ENCODE measurements at places on chromosomes 3 and 15.

DNA sequence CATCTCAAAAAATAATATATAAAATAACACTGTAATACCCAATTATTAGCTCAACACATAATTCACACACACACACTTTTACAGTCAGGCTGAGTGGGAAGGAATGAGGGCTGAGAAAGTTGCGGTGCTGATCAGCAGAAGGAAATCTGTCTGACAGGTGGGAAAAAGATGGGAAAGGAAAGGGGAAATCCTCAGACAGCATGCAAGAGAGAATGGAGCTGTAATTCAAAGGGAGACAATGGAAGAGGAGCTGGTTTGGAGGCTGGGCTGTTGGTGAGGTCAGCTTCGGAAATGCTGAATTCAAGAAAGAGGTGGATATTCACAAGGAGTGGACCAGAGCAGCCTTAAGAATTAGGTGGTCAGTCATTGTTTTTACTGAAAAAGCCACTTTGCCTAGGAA lies 121.6 kb upstream of the LMOD3 start:
- DNase-seq = no peak

DNA sequence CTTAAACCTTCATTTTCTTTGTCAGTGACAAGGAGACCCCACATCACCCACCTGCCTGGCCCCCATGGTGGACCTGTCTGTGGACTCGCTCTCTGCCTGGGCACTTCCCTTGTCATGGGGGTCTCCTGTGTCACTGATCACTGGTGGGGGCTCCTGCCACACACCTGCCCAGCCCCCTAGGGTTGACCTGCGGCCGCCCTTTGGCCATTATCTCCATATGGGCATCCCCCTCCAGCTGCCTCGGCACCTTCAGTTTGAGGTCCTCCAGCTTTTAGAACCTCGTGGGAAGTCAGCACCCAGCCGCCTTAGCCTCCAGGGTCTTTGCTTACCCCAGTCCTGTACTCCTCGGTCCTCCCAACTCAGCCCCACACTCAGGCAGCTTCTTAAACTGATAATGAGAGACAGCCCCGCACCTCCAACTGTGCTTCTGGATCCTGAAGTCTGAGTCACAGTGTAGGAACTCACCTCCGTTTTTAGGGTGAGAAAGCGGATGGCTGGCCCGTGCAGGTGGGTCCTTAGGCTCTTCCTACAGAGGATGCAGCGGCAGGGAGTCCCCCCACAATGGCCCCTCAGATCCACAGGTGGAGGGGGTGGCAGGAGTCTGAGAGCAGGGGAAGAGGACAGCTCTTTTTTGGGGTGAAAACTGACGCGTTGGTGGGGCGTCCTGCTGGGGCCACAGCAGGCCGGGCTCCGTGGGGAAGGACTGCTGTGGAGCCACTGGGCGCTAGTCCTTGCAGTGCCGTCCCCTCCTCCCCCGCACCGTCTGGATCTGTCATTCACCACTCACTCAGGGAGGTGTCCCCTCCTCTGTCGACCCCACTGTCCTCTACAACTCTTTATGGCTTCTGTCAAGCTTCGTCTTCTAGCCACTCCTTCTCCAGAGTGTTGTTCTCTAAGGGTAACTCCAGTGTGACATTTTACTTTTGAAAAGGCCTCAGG lies 8.7 kb upstream of the PRR23E start:
- no peak for DNase-seq

DNA sequence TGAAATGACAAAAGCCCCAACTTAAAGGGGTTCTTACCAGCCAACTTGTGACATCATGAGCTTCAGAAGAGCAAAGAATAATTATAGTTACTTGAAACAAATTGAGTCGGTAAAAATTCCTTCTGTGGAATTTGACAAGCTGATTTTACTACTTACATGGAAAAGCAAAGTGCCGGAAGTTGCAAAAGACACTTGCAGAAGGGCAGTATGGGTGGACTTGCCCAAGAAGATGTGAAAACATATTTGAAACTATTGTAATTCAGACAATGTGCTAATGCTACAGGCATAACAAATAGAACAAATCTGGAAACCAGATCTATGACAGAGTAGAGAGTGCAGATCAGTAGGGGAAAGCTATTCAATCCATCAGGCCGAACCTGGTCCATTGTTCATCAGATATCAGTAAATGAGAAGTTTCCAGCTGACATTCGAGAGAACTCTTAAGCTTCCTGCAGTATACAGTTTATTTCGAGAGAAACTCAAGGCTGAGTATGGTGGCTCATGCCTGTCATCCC lies 2.5 kb upstream of the KIF7 start:
- no peak for DNase-seq

- no peak for DNase-seq
These were observed 33.7 kb downstream of the ST6GAL1 start for GRCh38 chr3:186964071-186964470.

DNA sequence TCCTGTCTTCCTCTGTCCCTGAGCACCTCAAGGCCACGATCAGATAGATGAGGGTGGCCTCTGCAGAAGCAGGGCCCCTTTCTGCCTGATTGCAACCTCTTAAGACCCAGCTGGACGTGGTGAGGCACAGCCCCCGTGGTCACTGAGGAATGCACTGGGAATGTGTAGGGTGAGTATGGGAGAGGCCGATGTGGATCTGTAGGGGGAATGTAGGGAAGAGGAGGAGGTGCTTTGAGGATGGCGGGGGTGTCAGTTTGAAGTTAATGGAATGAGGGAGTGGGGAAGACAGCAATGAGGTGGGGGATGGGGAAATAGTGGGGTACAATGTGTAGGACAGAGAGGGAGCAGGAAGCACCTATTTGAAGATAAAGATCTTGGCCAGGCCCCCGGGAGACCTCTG lies 785 bp upstream of the IQCF5 start:
- DNase-seq = no peak

DNA sequence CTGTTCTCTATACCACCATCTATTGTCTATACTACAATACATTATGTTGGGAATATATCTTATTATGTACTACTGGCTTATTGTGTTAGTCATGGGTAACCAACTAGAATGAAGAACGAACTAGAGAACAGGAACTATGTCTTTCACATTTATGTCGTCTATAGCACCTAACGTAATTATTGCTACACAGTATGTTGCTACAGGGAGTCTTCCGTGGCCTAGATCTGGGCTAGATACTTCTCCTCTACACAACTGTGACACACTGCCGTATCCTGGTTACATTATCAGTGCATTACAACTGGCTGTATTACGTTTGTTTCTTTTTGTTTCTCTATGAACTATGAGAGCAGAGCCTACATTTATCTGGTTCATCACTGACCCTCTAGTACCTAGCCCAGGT lies 34.0 kb downstream of the SCG5 start:
- DNase-seq = no peak

- DNase-seq = no peak
These were observed 88.8 kb downstream of the THBS1 start for GRCh38 chr15:39669661-39670060.

GRCh38 chr15:48060396-48060795 lies 60.4 kb upstream of the SLC24A5 start:
- no peak for DNase-seq

DNA sequence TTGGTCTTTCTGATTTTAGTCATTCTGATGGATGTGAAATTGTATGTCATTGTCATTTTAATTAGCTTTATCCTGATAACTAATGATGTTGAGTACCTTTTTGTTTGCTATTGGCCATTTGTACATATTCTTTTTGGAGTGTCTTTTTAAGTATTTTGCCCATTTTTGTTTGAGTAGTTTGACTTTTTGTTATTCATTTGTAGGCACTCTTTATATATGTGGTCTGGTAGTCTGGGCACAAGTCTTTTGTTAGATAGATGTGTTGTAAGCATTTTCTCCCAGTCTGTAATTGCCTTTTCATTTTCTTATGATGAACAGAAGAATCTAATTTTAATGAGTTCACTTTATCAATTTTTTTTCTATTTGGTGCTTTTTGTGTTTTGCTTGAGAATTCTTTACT lies 14.6 kb downstream of the GPR160 start:
- DNase-seq = no peak

- no peak for DNase-seq
These were observed 62.0 kb downstream of the ESYT3 start for GRCh38 chr3:138496436-138496835.

DNA sequence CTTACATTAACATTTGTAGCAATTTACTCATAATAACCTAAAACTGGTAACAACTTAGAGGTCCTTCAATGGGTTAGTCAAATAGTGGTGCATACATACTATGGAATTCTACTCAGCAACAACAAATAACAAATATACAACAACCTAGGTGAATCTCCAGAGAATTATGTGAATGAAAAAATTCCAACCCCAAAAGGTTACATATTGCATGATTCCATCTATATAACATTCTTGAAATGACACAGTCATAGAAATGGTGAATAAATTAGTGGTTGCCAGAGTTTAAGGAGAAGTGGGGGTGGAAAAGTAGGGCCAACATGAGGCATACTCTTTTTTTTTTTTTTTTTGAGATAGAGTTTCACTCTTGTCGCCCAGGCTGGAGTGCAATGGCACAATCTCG lies 12.7 kb upstream of the SNTN start:
- no peak for DNase-seq

- DNase-seq = no peak
These were observed 1.3 kb upstream of the MAP6D1 start for GRCh38 chr3:183826448-183827250.

GRCh38 chr3:150396956-150397550 lies 11.0 kb upstream of the TSC22D2 start:
- no peak for DNase-seq

GRCh38 chr3:50369012-50369670 lies 9.8 kb upstream of the TMEM115 start:
- no peak for DNase-seq

DNA sequence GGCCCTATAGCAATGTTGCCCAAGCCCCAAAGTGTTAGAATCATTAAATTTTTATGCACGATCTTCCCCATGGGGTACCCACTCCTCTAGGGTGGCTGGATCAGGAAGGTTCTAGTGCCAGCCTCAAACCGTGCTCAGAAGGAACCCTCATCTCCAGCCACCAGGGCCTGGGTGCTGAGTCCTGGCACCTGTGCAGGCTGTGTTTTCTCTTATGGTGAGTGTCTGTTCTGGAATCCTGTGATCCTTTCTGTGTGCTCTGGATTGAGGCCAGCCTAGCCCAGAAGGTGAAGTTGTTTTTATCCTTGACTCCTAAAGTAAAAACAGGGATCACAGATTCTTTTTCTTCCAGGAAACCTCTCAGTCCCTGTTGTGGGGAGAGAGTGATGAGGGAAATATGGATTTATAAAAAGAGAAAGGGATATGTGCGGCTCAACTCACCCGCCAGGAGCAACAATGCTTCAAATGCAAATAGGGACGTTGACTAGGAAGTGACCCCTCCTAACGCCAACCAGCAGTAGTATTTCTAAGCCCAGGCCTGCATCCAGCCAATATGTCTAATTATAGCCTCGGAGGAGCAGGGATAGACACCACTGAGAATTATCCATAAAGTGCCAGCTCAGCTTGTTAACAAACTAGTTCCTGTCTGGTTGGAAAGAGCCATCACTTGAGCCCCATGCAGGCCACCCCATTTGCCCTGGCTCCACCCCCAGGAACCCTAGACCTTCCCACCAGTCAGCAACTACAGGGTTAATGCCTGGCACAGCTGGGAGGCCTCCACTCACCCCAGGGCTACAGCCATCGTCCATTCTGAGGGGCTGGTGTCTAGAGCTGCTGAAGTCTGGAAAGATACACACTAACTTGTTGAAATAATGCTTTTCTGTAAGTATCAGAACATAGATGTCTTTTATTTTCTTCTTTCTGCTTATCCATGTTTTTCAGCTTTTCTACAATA lies 513.5 kb upstream of the PROK2 start:
- no peak for DNase-seq

GRCh38 chr15:78716651-78717050 lies 75.6 kb upstream of the CHRNB4 start:
- DNase-seq = no peak

DNA sequence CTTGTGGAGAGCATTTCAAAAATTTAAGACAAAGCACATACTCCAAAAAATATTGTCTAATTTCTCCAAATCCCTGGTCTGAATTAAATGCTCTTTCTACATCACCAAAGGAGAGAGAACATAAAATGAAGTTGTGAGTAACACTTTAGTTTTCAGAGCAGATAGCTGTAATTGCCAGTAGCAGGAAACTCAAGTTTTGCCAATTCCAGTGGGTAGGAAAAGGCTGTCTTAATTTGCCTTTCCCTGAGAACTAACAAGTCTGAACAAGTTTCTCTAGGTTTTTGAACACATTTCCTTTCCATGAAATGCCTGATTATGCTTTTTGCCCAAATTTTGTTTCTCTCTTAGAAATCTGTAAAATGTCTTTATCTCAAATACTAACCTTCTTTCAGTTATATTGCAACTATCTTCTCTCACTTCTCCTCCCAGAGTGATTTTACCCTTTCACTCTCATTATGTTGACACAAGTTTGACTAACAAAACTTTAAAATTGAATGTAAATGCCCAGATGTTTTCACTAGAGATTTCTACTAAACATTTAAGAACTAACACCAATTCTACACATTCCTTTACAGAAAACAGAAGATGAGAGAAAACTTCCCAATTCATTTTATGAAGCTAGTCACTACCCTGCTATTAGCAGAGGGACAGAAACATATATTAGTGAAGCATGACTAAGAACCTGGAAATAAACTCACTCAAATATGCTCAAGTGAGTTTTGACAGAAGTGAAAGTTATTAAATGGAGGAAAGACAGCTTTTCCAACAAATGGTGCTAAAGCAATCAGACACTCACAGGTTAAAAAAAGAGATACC lies 38.4 kb downstream of the RFX7 start:
- no peak for DNase-seq

GRCh38 chr3:65633018-65633638 lies 405.6 kb downstream of the MAGI1 start:
- DNase-seq = no peak

DNA sequence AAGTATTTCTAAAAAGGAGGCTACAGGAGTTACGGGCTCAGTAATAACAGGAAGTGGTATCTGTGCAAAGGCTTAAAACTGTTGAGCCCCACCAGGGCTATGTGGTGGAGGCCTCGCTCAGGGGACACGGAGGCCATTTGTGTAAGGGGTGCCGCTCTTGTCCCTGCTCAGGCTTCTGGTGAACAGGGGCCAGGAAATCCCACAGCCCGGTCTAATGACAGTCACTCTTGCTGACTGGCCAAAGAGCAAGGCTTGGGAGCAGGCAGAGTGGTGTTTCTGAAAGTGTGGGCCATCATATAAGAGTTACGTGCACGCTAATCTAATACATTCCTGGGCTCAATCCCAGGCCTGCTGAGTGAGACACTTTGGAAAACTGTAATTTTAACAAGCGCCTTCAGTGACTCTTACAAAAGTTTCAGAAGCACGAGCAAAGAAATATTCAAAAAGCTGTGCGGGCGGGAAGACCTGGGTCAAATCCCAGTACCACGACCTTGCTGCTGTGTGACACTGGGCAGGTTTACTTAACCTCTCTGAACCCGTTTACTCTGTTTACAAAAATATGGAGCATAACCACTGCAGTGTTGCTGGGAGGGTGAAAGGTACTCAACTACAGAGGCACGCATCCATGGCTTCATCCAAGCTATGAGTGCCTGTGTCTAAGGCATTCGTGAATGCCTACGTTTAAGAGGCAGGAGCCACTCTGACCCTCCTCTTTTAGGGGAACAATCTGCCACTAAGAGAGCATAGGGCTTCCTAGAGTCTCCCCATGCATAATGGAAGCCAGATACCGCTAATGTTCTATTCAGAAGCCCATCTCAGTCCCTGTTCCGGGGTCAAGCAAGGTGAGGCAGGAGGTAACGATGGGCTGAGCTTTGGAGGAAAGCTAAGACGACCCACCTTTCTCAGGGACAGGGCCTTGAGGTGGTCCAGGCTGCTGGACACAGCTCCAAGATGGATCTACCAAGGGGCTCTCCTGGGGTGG lies 2.0 kb downstream of the ATP10A start:
- no peak for DNase-seq

Data from retinal pigment epithelial cell (primary cell).